Ureter (tissue), 1 donor: ENCODE measurements at places on chromosomes 1 and 21. TPM values are rescaled to one million over a fixed set of nuclear protein-coding genes. Genes with fewer than 3 reads are reported as not detected.

GRCh38 chr1:102466487-102466886 lies 469.8 kb upstream of the OLFM3 start:
- DNase-seq = no peak

GRCh38 chr1:22296701-22297591 lies 154.0 kb upstream of the WNT4 start:
- DNase-seq = peak; percentile 43

- no peak for DNase-seq
Observed at GRCh38 chr1:181120924-181121323, 32.4 kb downstream of the IER5 start.

DNA sequence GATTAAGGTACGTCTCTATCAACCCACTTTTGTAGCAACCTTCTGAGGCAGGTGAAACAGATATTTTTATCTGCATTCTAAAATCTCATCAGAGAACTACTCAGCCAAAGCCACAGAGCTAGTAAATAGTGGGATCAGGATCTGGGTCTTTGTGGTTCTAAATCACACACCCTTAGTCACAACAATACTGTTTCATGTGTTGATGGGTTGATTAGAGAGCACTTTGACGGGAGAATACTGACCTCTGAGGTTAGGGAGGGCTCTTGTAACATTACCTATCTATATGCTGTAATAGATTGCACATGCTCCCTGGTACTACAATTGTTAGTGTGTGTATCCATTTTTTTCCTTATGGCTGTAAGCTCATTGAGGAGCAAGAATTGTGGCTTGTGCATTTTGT lies 45.5 kb upstream of the CCDC190 start:
- no peak for DNase-seq

BACE2 gene
- total RNA-seq = 52.9 TPM

GRCh38 chr1:170162459-170163246 lies 16.9 kb downstream of the NTMT2 start:
- DNase-seq = no peak

DNA sequence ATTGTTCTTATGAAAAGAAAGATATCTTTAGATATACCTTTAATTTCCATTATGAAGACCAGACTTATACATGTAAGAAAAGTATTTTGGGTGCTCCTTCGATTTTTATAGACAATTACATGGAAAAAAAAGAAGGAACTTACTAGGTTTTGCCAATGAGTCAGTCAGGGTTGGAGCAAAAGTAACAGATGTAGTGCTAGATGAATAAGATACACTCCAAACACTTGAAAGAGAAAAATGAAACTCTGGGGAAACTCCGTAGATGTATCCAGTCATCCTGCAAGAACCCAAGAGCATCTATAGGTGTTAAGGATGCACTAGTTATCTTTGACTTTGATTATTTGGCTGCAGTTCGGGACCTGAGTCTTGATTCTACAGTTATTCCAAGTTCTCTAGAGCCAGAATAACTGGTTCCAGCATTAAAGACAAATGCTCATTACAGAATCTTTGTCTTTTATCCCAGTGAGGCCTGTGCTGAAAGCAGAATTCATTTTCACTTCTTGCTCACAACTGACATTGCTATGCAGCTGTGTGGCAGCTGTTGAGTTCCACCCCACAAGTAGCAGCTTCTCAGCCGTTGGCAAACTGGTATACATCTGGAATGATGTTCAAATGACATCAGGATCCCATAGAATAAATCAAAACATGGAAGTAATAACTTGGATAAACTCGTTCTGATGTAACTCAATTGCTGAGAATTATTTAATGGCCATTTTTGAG lies 326.1 kb downstream of the ASTN1 start:
- DNase-seq = no peak

OR10J1 gene
- total RNA-seq = not detected

- DNase-seq = no peak
Observed at GRCh38 chr1:41529621-41530395, 45.3 kb upstream of the EDN2 start.

MIXL1 gene
- 0.52 TPM for total RNA-seq

ASTN1 gene
- total RNA-seq = 2.2 TPM

NR1I3 gene
- not detected for total RNA-seq

- DNase-seq = peak; percentile 71
Observed at GRCh38 chr1:6614019-6614928, 743 bp downstream of the PHF13 start.

KDF1 gene
- 15.7 TPM for total RNA-seq
